ENCODE measurements at places on chromosomes 5 and 9.

DNA sequence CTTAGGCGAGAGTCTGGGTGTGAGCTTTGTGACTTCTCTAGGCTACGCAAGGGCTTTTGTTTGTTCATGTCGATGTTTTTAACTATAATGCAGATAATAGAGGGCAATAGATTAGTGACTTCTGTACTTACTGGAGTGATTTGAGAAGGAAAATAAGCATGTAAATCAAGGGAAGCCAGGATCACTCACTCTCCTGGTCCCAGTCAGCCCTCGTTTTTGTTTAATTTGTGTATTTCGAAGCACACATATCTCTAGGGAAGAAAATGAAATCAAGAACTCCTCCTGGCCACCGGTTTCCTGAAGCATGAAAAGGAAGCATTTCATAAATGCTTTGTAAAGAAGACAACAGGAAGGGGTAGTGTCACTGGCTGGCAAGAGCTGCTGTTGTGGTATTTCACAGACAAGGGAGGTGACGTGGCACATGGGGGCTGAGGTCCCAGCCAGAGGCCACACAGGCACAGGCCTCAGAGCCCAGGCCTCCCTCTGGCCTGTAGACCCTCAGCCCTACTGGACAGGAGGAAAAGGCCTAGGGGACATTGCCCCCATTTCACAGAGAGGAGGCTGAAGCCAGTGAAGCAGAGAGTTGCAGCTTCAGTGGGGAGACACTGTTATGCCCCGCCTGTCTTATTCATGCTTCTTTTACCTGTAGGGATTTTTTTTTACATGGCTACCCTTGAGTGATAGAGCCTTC, 34.1 kb downstream of the IRF1 start:
- DNase-seq: peak; percentile 57

GRCh38 chr5:122730456-122730855, 44.4 kb upstream of the SNX2 start:
- DNase-seq: no peak

GRCh38 chr5:103510851-103511553, 51.6 kb downstream of the NUDT12 start:
- DNase-seq: no peak

GRCh38 chr9:131824953-131825495, 85.1 kb upstream of the RAPGEF1 start:
- no peak for DNase-seq

DNA sequence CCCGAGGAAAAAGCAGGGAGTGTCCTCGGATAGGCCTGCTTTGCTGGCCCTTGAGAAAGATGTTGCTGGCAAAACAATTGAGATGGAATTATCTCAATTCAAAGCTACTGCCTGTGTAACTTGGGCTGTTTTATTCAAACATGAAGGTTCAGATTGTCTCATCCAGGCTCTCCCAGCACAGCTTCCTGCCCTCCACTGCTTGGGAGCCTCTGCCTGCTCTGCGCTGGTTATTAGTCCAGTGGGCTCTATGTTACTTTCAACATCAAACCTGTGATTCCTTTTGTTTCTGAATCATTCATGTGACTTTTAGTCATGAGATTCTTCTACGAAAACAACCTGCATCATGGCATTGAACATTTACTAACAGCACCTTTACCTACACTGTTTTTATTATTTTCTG, 123.2 kb downstream of the SNCAIP start:
- DNase-seq: no peak

GRCh38 chr5:146340260-146341081, 1.8 kb downstream of the POU4F3 start:
- peak; percentile 7 for DNase-seq

DNA sequence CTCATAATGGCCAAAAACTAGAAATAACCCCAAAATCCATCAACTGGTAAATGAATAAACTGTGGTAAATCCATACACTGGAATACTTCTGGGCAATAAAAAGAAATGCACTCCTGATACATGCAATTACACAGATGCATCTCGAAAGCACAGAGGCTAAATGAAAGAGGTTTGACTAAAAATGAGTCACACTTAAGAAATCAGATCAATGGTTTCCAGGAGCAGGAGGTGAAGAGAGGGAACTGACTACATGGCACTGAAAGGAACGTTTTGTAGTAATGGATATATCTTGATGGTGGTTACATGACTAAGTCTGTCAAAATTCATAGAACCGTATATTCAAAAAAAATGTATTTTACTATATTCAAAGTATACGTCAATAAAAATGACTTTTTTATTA, 42.4 kb downstream of the STRBP start:
- DNase-seq: no peak

DNA sequence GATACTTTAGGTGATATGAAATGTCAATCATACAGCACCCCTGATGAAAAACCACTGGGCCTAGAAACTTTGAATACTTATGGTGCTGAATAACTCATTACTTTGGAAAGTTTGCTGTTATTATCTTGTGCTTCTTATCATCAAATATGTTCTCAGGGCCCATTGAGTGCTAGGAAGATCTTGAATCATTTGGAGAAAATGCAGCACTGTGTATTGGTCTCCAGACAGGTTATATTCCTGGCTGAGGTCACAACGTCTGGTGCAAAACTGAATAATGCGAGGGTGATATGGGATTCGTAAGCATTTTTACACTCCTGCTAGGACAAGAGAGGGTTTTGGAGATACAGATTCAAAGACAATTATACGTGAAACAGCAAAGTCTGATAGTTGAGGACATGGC, 249.4 kb upstream of the TNC start:
- DNase-seq: no peak

GRCh38 chr5:56259002-56259511, 25.9 kb upstream of the ANKRD55 start:
- no peak for DNase-seq
